ENCODE measurements at places on chromosomes 5 and 9.

DNA sequence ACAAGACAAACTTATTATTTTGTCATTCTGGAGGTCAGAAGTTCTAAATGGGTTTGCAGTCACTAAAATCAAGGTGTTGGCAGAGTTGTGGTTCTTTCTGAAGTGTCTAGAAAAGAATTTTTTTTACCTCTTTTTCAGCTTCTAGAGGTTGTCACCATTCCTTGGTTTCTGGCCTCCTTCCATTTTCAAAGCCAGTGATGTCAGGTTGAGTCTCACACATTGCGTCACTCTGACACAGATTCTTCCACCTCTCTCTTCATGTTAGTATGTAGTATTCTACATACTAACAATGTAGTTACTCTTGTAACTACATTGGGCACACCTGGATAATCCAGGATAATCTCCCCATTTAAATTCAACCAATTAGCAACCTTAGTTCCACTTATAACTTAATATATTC is 290.3 kb downstream of the RFX3 start:
- DNase-seq: no peak

DNA sequence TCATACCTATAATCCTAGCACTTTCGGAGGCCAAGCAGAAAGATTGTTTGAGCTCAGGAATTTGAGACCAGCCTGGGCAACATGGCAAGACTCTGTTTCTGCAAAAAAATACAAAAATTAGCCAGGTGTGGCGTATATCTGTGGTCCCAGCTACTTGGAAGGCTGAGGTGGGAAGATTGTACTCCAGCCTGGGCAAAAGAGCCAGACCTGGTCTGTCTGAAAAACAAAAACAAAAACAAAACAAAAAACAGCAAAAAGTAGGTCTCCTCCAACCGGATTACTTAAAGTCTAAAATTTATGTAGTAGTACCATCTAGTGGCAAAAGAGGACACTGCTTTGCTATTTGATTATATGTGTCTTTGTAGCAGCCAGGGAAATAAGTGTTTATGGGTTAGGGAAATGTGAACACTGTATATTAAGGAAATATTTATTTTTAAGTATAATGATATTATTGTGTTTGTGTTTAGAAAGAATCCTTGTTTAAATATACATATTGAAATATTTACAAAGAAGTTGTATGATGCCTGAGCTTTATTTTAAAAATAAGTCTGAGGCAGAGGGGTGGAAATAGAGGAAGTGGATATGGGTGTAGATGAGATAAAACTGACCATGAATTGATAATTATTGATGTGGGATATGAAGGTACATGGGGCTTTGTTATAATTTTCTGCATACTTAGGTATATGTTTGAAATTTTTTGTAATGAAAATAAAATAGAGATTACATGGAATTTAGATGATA is 20.0 kb downstream of the APC start:
- no peak for DNase-seq

DNA sequence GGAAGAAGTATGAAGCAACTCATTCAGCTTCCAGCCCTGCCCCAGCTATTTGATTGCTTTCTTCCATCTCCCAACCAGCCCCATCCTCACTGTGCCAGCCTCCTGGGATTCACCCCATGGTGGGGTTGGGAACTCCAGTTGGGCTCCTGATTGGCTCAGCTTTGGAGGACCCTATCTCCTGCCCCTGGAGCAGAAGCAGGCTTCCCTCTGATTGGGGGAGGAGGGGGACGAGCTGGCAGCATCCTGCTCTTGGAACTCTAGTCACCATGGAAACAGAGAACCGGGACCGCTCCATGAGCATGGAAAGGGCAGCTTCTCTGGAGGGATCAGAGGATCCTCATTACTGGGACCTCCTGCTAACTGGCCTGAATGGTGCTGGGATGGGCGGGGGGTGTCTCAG is 2.6 kb downstream of the SLC6A7 start:
- no peak for DNase-seq

- no peak for DNase-seq
Observed at GRCh38 chr5:74952406-74952805, 86.2 kb upstream of the FAM169A start.

- no peak for DNase-seq
Observed at GRCh38 chr9:84324811-84325210, 15.7 kb downstream of the SLC28A3 start.

GRCh38 chr5:42387563-42387962 is 35.7 kb upstream of the GHR start:
- DNase-seq: no peak

- no peak for DNase-seq
Observed at GRCh38 chr9:73541923-73542322, 390.3 kb downstream of the ANXA1 start.

Measured in stimulated activated CD4-positive, alpha-beta T cell treated with anti-CD3 and anti-CD28 coated beads, TNF-alpha, amount 100 ng/mL, for 24 hours (primary cell).